ENCODE measurements at places on chromosomes 3 and 15. TPM values are rescaled to one million over a fixed set of nuclear protein-coding genes. Genes with fewer than 3 reads are reported as not detected.

Gene CDCP1
- total RNA-seq: 0.46 TPM

Gene OIP5
- total RNA-seq: 0.49 TPM

GRCh38 chr3:123759871-123760270, 124.3 kb downstream of the MYLK start:
- DNase-seq: no peak

- no peak for DNase-seq
Observed at GRCh38 chr15:25055356-25056068, 100.7 kb downstream of the SNRPN start.
